ENCODE measurements at places on chromosomes 6 and 20. TPM values are rescaled to one million over a fixed set of nuclear protein-coding genes. Genes with fewer than 3 reads are reported as not detected.

KIAA0408 gene
- 1.4 TPM for total RNA-seq

FGD2 gene
- not detected for total RNA-seq

- peak; percentile 22 for DNase-seq
These were observed 193.1 kb downstream of the DOK5 start for GRCh38 chr20:54668271-54669039.

DNA sequence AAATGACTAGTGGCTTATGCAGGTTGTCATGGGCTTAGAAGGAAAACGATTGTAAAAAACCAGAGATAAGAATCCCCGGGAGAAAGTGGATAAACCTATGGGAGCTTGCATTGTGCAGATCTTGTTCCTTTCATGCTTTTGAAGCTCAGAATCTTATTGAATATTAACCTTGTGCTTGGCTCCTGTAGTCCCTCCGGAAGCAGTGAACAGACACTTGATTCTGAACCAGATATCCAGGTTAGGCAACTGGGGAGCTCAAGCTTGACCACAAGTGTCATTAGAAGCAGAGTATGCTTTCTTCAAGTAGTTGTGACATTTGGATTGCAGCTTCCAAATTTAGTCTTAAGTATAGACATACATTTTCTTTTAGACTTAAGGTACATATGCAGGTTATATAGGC, 212.6 kb upstream of the MOCS1 start:
- no peak for DNase-seq

- no peak for DNase-seq
These were observed 24.2 kb upstream of the KIF25 start for GRCh38 chr6:167973148-167973885.

DNA sequence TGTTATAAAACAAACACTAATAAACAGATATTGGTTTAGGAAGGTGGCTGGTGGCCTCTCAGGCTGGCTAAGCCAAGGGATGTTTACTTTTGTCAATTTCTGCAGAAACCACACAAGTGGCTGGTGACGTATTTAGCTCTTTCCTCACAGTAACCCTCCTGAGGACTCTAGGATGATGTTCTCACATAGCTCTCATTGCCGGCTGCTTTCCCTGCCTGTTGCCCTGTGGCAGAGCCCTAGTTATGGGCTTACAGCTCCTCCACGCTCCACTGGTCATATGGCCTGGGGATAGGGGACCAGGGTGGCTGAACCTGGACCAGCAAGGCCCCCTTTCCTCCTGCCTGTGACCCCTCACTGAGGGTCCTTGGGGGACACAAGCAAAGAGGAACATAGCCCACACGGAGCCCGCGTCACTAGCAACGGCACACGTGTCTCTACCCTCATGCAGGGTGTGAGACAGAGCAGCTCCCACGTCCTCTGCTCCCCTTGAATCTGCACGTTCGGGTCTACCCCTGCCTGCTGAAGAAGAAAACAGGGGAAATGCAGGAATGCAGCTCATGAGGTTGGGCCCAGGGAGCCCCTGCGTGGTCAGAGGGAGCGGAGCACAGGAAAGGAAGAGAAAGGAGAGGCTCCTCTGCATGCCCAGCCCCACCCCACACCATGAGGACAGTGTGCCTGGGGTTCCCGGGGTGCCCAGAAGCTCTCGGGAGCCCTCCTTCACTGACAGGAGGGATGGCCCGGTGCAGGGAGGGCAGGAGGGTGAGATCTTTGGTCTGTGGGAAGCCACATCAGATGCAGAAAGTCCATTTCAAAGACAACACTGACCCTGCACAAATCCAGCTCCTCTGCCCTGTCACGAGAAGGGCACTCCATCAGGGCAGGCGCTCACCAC, 13.9 kb downstream of the RAMACL start:
- DNase-seq: peak; percentile 87

DLL1 gene
- total RNA-seq: 2.2 TPM

- DNase-seq: no peak
These were observed 74.5 kb upstream of the TRAF3IP2 start for GRCh38 chr6:111680015-111680712.

RGS17 gene
- 1.1 TPM for total RNA-seq

Measured in H4 (cell line).